ENCODE measurements at places on chromosomes 6 and 20.

GRCh38 chr6:8743170-8743745 lies 307.9 kb upstream of the SLC35B3 start:
- DNase-seq, result no peak

DNA sequence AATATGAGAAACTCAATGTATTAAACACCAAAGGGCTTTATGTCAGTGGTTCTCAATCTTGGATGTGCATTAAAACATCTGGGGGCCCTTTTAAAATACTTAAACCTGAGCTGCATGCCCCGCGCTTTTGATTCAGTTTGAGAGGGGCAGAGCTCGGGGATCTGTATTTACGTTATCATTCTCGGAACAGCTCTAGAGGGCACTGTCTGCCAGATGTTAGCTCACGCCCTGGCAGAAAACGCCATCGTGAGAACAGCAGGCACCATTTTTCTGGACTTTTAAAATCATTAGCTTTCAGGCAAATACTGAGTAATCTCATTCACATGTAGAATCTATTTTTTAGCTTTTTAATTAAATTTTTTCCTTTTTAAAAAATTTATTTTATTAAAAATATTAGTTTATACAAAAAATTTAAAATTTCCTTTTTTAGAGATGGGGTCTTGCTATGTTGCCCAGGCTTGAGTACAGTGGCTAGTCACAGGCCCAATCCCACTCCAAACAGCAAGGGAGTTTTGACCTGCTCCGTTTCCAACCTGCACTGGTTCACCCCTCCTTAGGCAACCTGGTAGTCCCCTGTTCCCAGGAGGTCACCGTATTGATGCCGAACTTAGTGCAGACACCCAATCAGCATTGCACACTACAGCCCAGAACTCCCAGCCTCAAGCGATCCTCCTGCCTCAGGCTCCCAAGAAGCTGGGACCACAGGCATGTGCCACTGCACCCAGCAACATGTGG lies 30.0 kb upstream of the ZNF133 start:
- DNase-seq, result no peak

DNA sequence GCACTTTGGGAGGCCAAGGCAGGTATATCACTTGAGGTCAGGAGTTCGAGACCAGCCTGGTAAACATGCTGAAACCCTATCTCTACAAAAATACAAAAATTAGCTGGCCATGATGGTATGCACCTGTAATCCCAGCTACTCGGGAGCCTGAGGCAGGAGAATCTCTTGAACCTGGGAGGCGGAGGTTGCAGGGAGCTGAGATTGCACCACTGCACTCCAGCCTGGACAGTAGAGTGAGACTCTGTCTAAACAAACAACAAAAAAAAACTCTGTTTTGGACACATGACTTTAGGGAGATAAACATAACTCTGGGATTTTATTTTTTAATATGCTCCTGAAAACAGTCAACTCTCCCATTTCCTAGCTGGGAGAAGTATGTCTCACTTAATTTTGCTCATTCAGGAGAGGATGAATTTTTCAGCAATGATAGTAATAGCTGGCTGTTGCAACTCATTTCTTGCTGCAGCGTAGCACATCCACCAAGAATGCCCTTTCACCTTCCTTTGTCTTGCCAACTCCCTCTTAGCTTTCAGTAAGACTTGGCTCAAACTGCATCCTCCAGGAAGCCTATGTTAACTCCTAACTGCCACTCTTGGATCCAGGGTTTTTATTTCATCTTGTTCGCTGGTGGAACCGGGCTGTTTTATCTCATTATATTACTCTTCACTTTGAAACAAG lies 24.3 kb downstream of the TOP1 start:
- peak; percentile 32 for DNase-seq

GRCh38 chr20:41054847-41055230 lies 26.2 kb downstream of the TOP1 start:
- no peak for DNase-seq

- no peak for DNase-seq
Measured at GRCh38 chr20:36331209-36331608, 25.1 kb downstream of the DLGAP4 start.

DNA sequence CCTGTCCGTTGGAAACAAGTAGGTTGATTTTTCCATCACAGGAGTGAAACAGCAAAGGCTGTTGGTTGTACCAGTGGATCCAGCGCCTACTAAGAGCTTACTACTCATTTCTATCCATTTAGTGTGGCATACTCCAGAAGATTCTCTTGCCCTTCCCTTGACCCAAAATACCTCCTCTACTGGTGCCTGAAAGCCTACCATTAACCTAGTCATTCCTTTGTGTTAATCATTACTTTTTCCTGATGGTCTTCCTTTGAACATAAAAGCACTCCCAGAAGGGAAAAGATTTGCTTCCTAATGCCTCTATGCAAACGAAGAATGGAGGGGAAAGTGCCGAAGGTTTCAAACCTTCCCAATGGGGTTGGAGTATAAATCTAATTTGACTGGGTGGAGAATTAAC lies 123.3 kb downstream of the QRSL1 start:
- no peak for DNase-seq

DNA sequence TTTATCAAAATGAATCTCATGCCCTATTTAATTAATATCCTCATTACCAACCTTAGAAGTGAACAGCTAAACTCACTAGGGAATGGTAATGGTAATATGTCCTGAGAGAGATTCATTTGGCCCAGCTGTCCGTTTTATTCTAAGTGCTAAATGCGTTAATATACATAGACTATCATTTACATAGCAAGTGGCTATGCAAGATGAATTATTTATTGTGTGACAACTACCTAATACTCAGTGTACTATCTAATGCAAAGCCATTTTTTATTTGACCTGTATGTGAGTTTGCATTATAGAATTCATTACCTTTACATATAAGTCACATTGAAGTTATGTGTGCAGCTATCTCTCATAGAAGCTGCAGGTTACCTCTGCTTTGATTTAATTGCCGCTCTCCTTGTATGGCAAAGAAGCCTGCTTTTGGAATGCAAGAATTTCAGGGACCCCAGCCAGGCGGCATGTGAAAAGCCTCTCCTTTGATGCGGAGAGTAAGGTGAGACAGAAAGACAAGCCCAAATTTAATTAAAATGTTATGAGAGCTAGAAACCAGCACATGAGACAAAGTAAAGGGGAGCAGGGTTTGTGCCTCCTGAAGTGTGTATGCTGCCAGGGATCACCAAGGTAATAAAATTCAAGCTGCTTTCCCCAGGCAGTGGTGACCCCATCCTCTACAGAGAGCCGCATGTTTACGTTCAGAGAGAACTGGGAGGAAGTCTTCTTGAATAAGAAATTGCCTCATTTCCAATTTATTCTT lies 693.0 kb upstream of the MAP3K7 start:
- no peak for DNase-seq

DNA sequence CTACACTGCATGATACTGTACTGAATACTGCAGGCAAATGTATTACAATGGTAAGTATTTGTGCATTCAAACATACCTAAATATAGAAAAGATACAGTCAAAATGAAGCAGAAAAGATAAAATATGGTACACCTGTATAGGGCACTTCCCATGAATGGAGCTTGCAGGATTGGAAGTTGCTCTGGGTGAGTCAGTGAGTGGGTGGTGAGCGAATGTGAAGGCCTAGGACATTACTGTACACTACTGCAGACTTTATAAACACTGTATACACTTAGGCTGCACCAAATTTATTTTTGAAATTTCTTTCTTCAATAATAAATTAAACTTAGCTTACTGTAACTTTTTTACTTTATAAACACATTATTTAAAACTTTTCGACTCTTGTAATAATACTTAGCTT lies 213.1 kb downstream of the ATXN1 start:
- no peak for DNase-seq

GRCh38 chr20:56698297-56698696 lies 69.2 kb downstream of the TFAP2C start:
- DNase-seq, result no peak

DNA sequence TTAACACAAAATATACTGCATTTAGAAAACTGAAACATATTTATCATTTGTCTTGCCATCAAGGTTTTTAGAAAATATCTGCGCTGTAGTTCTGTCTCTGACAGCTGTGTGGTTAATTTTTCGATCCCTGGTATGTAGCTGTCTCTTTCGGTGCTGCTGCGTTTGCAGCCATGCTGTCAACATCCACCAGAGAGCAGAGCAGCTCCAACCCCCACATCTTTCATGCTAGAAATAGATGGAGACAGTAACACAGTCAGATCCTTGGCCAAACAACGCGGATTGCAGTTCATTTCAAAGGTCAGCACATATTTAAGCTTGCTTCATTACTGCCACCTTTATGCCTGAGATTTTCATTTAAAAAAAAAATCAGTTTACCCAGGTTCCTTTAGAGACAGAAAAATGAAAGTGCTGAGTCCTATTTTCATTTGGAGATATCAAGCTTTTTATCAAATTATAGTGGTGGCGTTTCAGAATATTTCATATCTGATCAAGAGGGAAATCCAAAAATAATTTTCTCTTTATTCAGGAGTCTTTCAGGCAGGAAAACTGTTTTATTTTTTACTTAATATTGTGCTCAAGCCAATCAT lies 157.7 kb upstream of the MMS22L start:
- DNase-seq, result peak; percentile 5

- DNase-seq, result no peak
Measured at GRCh38 chr20:52998268-52998667, 26.1 kb downstream of the TSHZ2 start.

- no peak for DNase-seq
Measured at GRCh38 chr20:23918101-23918862, 38.7 kb upstream of the CST5 start.

- no peak for DNase-seq
Measured at GRCh38 chr6:169807699-169808607, 56.5 kb downstream of the ERMARD start.

- no peak for DNase-seq
Measured at GRCh38 chr6:157763129-157763903, 59.7 kb upstream of the SNX9 start.

GRCh38 chr20:52534616-52535015 lies 343.0 kb upstream of the ZFP64 start:
- DNase-seq, result no peak

- DNase-seq, result peak; percentile 98
Measured at GRCh38 chr6:73580247-73581149, 59.7 kb upstream of the EEF1A1 start.

GRCh38 chr6:116047173-116047933 lies 13.3 kb downstream of the FRK start:
- no peak for DNase-seq

DNA sequence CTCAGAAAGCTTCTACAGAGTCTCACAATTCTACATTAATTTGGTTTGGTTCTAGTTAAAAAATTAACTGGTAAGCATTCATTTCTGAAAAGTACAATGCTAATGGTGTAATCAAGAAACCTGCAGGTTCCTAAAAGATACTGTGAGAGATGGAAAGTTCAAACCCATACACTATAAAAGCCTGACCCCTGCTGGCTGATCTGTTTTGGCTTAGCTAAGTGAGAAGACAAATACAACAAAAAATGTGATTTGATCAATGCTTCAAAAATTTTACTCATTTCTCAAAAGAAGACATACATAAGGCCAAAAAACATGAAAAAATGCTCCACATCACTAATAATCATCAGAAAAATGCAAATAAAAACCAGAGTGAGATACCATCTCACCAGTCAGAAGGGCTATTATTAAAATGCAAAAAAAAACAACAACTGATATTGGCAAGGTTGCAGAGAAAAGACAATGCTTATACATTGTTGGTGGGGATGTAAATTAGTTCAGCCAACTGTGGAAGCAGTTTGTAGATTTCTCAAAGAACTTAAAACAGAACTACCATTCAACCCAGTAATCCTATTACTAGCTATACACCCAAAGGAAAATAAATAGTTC lies 102.8 kb downstream of the MOXD1 start:
- DNase-seq, result no peak

- DNase-seq, result no peak
Measured at GRCh38 chr6:52403627-52404026, 16.5 kb upstream of the EFHC1 start.

DNA sequence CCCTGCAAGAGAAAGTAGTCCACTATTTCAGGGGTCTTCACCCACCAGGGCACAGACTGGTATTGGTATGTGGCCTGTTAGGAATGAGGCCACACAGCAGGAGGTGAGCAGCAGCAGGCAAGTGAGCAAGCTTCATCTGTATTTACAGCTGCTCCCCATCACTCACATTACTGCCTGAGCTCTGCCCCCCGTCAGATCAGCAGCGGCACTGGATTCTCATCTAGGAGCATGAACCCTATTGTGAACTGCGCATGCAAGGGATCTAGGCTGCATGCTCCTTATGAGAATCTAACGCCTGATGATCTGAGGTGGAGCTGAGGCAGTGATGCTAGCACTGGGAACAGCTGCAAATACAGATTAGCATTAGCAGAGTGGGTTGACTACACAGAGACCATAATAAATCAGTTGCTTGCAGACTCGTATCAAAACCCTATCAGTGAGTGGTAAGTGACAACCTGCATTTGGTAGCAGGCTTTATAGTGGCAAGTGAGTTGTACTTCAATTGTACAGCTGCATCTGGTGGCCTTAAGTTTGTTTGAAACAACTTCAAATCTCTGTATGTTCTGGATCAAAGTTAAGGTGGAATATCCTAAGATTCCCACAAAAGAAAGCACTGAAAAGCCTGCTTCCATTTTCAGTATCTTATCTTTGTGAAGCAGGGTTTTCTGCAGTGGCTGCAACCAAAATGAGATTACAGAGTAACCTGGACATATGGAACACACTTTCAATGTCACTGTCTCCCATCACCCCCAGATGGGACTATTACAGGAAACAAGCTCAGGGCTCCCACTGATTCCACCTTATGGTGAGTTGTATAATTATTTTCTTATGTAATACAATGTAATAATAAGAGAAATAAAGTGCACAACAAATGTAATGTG lies 12.8 kb downstream of the C6orf141 start:
- no peak for DNase-seq

- DNase-seq, result peak; percentile 60
Measured at GRCh38 chr6:158797331-158798310, 21.5 kb downstream of the EZR start.

DNA sequence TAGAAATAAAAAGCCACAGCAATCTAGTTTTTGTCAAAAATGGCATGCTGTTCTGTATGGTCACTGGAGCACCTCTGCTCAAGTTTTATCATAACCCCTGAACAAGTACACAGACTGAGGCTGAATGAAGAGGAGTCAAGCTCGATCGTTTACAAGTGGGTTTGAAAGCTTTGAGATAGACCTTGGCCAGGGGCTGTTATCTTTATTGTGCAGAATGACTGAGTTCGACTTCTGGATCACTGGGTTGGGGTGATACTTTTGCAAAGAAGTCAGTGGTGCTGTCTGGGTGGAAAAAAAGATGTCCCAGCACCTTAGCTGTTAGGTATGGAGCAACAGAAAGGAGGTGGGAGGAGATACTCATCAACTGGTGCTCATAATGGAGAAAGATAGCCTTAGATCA lies 446.0 kb downstream of the HACE1 start:
- no peak for DNase-seq

Data from GM04504 (cell line).